Lower lobe of right lung (tissue), 2 donors: ENCODE measurements at places on chromosomes 7 and 10. TPM values are rescaled to one million over a fixed set of nuclear protein-coding genes. Genes with fewer than 3 reads are reported as not detected.

Gene ZNF277
- 33.3 TPM for total RNA-seq

Gene RPEL1
- 0.30 TPM for total RNA-seq

Gene NME8
- not detected for total RNA-seq

Gene DGKI
- 0.09 TPM for total RNA-seq

Gene ABCC2
- 1.9 TPM for total RNA-seq

Gene CNPY1
- total RNA-seq: not detected

Gene TAS2R5
- 2.2 TPM for total RNA-seq
